ENCODE measurements at places on chromosomes 5 and 9.
A peak's percentile ranks its signal among the peaks of the same experiment; 100 is the strongest.

GRCh38 chr5:146337264-146337904 lies 1.3 kb upstream of the POU4F3 start:
- no peak for DNase-seq

- no peak for DNase-seq
Observed at GRCh38 chr9:28951945-28952344, 1378.7 kb upstream of the C9orf72 start.

GRCh38 chr5:150121448-150122157 lies 34.0 kb downstream of the PDGFRB start:
- DNase-seq: no peak

DNA sequence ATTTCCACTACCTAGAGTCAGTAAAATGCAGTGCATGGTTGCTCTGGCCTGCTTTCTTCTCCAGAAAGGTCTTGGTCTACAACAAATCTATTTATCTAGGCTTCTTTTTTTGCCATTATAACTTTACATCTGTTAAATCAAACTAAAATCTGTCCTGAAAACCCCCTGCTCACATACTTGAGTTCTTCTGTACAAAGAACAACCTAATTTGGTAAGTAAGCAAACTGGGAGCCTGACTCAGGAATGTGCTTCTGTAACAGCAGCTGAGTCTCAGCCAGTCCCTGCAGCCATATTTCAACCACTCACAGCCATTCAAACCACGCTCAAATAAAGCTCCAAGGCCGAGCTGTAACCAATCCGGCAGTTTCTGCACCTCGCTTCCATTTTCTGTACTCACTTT lies 95.8 kb downstream of the PLPP1 start:
- DNase-seq: no peak

- no peak for DNase-seq
Observed at GRCh38 chr5:37831821-37832534, 7.9 kb downstream of the GDNF start.

DNA sequence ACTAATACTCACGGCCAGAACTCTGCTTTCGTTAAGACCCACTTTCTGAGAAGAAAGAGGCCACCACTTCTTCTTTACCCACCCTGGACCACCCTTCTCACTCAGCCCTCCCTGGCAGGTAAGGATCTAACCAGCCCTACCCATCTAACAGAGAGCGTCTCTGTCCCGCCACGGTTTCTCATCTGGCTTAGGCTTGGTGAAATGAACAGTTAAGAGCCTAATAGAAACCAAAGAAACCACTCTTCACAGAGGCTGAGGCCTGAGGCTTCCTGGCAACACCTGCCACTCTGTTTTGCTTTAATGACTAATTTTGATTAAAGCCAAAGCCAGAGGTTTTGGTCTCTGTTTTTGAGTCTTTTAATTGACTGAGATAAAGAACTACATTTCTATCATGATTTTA lies 354.1 kb upstream of the SLC30A5 start:
- no peak for DNase-seq

DNA sequence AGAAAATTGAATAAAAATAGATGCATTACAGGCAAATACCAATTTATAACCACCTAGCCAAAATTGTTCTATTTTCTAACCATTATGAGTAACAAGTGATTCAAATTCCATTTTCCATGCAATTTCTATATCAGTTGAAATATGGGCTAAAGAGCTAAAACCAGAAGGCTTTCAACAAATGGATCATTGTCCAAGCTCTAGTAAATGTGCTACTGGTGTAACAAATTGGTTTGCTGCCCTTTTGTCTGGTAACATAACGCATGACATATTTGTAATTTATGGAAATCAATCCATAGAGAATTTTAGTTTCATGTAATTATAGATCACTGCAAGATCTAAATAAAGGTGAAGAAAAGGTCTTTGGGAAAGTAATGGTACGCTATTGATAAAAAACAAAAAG lies 708.0 kb upstream of the GRAMD2B start:
- no peak for DNase-seq

- no peak for DNase-seq
Observed at GRCh38 chr5:107213025-107213424, 457.7 kb downstream of the EFNA5 start.

- peak; percentile 37 for DNase-seq
Observed at GRCh38 chr9:114611516-114612271, 603 bp downstream of the TMEM268 start.

DNA sequence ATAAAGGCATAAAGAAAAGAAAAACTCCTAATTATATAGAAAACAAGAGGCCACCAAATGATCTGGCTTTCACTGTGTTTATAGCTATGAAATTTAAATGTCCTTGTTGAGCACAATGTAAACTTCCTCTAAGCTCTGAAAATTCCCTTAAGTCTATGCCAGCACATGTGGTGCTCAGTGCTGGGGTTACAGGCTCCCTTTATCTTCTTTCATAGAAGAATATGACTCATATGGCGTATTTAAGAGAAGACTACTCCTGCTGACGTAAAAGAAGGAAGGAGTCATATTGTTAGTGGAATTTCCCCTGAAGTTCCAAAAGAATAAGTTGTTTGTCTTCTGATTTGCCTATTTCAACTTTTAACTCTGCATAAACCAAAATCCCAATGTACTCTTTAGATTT lies 30.4 kb downstream of the RNF145 start:
- DNase-seq: no peak

GRCh38 chr5:120388016-120388781 lies 75.9 kb upstream of the PRR16 start:
- no peak for DNase-seq

GRCh38 chr5:176578391-176578808 lies 29.3 kb downstream of the CDHR2 start:
- no peak for DNase-seq

DNA sequence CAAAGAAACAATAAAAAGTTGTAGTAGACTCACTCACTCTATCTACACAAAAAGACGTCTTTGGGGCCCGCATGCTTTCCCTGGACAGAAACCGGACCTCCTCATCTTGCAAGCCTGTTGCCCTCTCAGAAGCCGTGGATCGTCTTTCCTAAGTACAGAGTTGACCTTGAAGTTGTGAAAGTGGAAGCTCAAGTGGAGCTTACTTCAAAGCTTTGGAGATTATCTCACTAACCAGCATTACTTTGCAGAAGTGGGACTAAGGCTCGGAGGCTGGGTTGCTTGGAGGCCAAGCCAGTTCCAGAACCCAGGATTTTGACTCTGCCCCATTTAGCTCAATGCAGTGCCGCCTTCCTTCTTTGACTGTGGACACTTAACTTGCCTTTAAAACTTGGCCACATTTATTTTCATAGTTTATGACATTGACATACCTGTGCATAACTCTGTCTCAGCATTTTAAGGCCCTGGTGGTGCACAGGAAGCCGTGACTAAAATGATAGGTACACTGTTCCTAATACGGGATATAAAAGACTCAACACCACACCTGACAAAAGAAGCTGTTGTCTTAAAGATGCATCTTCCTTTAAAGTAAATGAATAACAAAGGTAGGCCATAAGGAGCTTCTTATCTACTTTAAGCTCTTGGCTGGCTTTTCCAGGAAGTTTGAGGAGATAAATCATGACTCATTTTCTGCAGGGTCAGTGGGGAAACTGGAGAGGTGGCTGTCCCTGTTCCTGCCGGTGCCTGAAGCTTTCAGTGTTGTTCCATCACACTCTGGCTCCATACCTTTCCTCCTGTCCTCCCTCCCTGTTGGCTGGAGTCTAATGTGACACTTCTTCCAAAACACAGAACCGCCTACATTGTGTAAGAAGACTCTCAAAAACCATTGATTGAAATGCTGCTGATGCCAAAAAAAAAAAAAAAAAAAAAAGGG lies 10.7 kb downstream of the SLC25A25 start:
- DNase-seq: no peak

- DNase-seq: no peak
Observed at GRCh38 chr9:78927099-78927940, 630.4 kb downstream of the PSAT1 start.

- DNase-seq: no peak
Observed at GRCh38 chr5:96408841-96409538, 24.1 kb downstream of the PCSK1 start.

DNA sequence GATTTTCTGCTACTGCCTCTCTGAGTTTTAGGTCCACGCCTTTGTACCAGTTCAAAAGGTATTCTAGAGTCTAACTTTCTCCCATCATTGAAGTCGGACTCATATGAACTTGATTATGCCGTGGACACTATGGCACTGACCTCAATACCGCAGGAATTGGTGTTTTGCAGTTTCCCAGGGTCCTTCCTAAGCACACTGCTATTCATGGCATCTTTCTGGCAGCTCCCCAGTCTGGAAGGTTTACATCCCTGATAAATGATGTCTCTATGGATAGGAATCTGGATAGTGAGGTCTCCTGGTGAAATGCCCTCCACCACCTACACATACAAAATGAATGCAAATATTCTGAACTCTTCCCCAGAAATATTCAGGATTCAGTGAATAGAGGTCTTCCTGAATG lies 422.2 kb downstream of the CTNND2 start:
- no peak for DNase-seq

DNA sequence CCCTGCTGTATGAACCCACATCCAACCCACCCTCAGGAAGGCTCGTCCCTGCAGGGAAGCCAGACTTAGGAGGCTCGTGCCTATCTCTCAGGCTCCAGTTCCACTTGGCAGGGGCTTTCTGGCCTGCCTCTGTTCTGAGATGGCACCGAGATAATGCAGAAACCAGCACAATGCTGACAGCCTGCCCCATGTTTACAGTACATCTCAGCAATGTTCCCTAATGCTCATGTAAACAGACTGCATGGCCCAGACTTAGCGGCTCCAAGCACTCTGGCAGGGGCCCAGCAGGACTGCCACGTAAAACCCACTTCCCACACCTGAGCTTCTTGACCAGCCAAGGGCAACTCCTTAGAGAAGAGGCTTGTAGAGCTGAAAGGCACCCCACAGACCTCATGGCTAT lies 499.5 kb upstream of the BRINP1 start:
- DNase-seq: no peak

- no peak for DNase-seq
Observed at GRCh38 chr9:28014212-28014611, 440.9 kb upstream of the C9orf72 start.

DNA sequence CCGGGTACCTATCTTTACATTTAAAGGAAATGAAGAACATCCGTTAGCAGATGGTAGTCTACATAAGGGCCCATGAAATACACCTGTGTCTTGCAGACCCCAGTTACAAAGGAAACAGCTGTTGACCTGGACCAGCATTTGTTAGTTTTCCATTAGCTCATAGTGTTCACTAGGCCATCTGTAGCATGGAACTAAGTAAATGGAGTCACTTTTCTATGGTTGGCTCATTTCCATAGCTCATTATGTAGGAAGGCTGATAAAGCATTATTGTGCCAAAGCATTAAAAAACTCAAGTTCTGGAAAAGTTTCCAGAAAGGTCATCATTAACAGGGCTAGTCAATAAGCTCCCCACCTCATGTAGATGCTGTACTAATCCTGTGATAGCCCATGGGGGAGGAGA lies 62.1 kb downstream of the PCSK1 start:
- no peak for DNase-seq

DNA sequence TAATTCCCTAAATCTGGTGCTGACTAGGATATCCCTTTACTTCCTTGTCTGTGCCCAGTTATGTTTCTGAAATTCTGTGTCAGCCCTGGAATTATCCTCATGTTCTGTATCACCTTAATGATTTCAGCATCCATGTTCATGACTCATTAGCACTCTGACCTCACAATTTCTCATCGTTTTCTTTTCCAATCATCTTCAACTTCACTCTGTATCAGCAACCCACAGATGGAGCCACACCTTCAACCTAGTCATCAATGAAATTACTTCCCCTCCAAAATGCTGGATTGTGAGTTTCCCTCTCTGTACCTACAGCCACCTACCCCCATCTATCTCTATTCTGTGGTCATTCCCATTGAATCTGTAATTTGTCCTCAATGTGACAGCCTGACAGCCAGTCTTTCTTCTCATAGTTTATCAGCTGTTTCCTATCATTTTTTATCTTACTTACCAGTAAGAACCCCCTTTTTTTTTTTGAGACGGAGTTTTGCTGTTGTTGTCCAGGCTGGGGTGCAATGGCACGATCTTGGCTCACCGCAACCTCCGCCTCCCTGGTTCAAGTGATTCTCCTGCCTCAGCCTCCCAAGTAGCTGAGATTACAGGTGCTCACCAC lies 3.1 kb upstream of the IL6ST start:
- no peak for DNase-seq

DNA sequence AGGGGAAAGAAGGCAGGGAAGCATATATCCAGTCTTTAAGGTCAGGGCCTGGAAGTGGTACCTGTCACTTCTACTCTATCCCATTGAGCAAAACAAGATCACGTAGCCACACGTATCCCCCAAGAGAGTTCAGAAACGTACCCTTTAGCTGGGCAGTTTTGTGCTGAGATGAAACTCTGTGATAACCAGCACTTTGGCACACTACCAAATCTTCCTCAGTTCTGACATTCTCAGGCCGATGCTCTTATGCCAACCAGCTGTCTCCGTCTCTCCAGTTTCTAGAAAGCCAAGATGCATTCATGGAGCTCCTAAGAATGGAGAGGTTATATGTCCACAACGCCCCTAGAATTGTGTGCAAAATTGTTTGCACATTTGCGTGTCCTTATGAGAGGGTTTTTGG lies 176.6 kb upstream of the MSX2 start:
- DNase-seq: no peak

GRCh38 chr5:157248821-157249470 lies 17.0 kb upstream of the CYFIP2 start:
- DNase-seq: no peak

DNA sequence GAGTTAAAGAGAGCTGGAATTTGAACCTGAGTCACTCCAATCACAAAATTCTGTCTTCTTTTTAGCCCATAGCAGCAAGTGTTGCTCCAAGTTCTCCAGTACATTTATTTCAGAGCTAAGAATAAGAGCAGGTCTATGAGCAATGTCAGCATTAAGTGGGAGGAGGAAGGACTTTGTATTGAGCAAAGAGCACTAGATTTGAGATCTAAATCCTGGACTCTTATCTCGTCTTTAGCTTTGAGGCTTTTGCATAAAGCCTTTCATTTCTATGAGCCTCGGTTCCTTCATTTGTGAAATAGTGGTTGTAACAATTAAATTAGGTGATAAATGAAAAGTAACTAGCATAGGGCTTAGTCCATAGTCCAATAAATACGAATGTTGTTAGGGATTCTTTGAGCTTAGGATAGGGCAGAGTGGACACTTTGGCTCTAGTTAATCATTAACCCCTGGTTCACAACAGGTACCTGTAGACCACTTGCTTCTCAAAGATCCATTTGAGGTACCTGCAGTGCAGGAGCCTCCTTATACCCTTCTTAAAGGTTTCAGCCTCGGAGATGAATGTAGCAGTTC lies 464.1 kb upstream of the KLF4 start:
- no peak for DNase-seq

DNA sequence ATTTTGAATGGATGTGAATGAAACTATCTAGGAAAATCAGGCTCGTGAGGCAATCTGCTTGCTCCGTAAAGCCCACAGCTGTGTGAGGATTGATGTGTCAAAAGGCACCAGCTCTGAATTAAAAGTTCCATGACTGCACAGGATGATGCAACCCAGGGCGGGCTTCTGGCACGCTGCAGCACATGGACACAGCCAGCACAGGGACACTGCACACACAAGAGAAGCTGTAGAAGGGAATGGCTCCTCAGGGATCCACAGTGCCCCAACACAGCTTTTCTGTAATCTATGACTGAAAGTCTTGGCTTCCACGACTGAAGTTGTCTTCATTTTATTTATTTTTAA lies 151.0 kb downstream of the GCNT1 start:
- DNase-seq: no peak

All from stimulated activated CD4-positive, alpha-beta T cell treated with anti-CD3 and anti-CD28 coated beads, Interleukin-4, amount 100 ng/mL, for 48 hours (primary cell).